Posterior cingulate gyrus (tissue), 11 donors: ENCODE measurements at places on chromosomes 2 and 18.
A peak's percentile ranks its signal among the peaks of the same experiment; 100 is the strongest.

- no peak for DNase-seq
Measured at GRCh38 chr18:39259736-39260135, 1694.1 kb upstream of the CELF4 start.

DNA sequence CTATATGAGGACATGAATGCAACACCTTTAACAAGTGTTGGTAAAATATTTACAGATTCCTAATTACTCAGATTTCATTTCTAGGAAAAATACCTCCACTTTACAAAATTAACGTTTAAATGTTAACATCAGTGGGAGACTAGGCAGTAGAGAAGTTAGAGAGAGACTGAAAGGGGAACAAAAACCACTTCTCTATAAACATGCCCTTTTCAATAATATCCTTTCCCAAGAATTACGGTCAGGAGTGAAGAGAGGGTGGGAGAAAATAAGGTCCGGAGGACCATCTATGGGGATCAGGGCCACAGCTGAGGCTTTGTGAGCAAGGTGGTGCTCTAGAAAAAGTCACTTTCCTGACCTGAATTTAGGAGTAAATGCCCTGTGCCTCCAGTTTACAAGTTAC lies 65.3 kb upstream of the WIPF1 start:
- no peak for DNase-seq

DNA sequence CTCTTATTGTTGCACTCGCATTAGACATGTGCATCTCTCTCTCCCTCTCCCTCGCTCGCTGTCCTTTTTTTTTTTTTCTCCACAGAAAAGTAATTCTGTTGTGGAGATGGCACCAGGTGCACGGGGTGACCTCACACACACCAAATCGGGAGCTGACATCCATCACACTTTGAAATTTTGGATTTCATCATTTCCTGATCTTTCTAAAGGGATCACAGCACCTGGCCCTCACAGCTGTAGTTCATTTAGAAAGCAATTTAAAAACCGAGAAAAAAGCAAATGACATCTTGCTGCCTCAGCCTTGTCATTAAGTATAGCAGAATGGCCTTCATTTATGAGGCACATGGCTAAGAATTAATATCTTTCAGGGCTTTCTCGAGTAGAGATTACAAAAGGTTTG lies 717.2 kb downstream of the RNF144A start:
- no peak for DNase-seq

DNA sequence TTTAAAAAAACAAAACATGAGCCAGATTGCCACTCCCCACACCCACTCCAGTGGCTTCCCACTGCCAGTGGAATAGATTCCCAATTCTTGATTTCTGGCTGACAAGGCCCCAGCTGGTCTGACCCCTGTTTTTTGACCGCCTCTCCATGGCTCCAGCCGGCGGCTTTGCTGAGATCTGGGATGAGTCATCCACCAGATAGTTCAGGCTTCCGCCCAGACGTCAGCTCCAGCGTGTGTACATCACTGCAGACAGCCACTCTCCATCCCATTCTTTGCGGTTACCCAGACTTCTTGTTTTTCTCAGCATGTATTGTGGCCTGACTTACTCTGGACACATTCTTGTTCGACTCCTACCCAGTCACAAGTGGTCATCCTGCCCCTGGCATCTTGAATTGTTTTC lies 227.9 kb downstream of the GBX2 start:
- DNase-seq = peak; percentile 48
